ENCODE measurements at places on chromosomes 3 and 15. TPM values are rescaled to one million over a fixed set of nuclear protein-coding genes. Genes with fewer than 3 reads are reported as not detected.

Gene MAP6D1
- 2.4 TPM for total RNA-seq

Gene SH2D7
- total RNA-seq = not detected

Gene CORO2B
- 2.0 TPM for total RNA-seq

Gene PAK6
- 13.8 TPM for total RNA-seq

DNA sequence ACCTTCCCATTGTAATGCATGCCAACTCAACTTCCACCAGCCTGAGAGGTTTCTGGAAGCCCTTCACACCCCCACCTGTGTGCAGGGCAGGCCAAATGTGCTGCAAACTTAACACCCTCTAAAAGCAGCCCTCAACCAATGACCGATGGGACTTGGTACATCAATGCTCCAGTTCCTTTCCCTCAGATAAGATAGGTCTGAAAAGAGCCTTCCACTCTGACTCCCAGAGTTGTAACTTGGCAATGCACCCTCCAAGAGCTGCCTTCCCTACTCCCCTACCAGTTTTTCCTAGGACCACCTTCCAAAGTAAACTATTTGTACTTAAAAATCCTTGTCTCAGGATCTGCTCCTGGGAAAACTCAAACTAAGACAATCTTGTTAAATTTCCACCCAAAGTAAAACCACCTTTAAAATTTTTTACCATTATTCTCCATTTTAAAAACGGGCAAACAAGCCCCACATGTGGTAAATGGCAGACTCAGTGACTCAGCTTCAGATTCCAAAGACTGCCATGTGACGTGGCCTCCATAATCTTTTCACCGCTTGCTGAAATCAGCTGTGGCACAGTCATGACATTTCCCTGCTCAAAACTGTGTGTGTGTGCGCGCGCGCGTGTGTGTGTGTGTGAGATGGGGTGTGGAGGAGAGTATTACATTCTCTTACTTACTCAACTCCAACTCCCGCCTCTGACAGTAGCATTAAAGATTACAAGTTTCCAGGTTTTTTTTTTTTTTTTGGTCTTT is 17.2 kb downstream of the RASGRP1 start:
- no peak for DNase-seq
- H3K27me3 ChIP-seq = no peaks in the 10 kb centered on the region
- peaks cover 9% of the 10 kb centered on the region for H3K4me1 ChIP-seq
- H3K4me3 ChIP-seq = no peak overlapping the region
- no peak overlapping the region for H3K27ac ChIP-seq

GRCh38 chr15:79185199-79185598 is 94.6 kb upstream of the RASGRF1 start:
- peaks cover 12% of the 10 kb centered on the region for H3K27me3 ChIP-seq
- H3K36me3 ChIP-seq = no peaks in the 10 kb centered on the region
- no peak for DNase-seq
- no peak overlapping the region for H3K27ac ChIP-seq

GRCh38 chr3:182710557-182711157 is 82.6 kb upstream of the ATP11B start:
- H3K4me1 ChIP-seq = peaks cover 14% of the 10 kb centered on the region
- peaks cover 16% of the 10 kb centered on the region for H3K27me3 ChIP-seq
- H3K27ac ChIP-seq = no peak overlapping the region
- DNase-seq = no peak
- H3K36me3 ChIP-seq = no peaks in the 10 kb centered on the region

DNA sequence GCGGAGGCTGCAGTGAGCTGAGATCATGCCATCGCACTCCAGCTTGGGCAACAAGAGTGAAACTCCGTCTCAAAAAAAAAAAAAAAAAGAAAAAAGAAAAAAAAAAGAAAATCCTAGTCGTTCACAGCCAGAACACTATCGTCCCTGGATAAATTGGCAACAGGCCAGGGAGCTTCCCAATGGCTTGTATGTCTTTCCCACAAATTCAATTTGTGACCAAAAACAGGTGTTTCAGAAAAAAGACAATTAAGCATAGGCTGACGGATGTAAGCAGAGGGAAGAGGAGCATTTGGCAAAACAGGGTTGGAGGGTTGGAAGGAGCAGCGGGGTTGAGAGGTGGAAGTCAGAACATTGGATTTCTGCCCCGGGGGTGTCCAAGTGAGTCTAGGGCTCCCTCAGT is 8.5 kb downstream of the EPB42 start:
- H3K4me3 ChIP-seq = no peak overlapping the region
- no peaks in the 10 kb centered on the region for H3K4me1 ChIP-seq
- no peak overlapping the region for H3K27ac ChIP-seq

DNA sequence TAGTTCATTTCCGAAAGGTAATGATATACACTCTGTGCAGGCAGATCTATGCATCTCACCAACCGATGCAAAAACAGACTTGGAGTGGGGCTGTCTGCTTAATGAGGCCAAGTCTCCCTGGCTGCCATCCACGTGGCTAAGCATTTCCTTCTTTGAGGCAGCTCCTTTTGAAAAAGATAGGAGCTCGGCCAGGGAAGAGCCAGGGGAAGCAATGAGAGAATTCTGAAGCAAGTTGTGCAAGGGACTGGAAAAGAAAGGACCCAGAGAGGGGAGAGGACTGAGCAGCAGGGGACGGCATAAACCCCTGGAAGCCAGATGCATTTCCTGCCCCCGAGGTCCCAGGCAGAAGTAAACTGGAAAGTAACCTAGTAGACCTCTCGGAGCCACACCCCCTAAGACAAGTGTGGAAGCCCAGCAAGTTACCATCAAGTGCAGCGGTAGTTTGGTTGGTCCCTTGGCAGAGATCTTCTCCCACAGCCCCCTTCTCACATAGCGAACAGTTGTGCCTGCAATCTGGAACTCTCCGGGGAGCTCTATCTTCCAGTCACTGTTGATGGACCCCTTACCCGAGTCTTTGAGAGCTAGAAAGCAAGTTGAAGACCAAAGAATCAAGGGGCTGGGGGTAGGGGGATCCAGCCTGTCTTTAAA is 288.2 kb downstream of the ADAMTS17 start:
- peaks cover 9% of the 10 kb centered on the region for H3K4me1 ChIP-seq
- no peak overlapping the region for H3K4me3 ChIP-seq
- H3K27ac ChIP-seq = no peak overlapping the region
- no peaks in the 10 kb centered on the region for H3K36me3 ChIP-seq

- H3K36me3 ChIP-seq = no peaks in the 10 kb centered on the region
- no peak overlapping the region for H3K4me3 ChIP-seq
- no peaks in the 10 kb centered on the region for H3K4me1 ChIP-seq
- no peak for DNase-seq
These were observed 14.4 kb downstream of the ALDH1L1 start for GRCh38 chr3:126166009-126166408.

GRCh38 chr15:70283511-70283910 is 185.8 kb upstream of the TLE3 start:
- H3K4me1 ChIP-seq = no peaks in the 10 kb centered on the region
- H3K27me3 ChIP-seq = peaks cover 20% of the 10 kb centered on the region
- no peak overlapping the region for H3K27ac ChIP-seq
- no peak for DNase-seq
- no peak overlapping the region for H3K4me3 ChIP-seq
- H3K36me3 ChIP-seq = no peaks in the 10 kb centered on the region

- H3K36me3 ChIP-seq = no peaks in the 10 kb centered on the region
- H3K27me3 ChIP-seq = no peaks in the 10 kb centered on the region
- no peak overlapping the region for H3K27ac ChIP-seq
These were observed 103.1 kb upstream of the CCNL1 start for GRCh38 chr3:157263027-157263426.

DNA sequence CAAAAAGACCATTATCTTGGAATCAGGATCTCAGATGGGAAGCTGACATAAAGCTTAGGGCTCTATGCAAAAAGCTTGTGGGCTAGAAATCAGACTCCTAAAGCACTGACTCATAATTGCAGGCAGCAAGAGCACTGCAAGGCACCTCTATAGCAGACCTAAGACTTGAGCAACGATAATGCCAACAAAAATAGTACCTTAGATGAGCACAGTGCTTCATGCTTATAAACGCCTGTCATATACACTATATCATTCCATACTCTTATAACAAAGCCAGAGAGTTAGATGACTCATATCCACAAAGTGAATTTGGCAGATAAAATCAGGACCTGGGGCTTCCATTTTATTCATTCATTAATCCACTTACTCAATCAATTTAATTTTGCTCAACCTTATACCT is 560.8 kb downstream of the MCTP2 start:
- no peak overlapping the region for H3K27ac ChIP-seq
- H3K4me3 ChIP-seq = no peak overlapping the region
- no peak for DNase-seq
- H3K4me1 ChIP-seq = peaks cover 9% of the 10 kb centered on the region

DNA sequence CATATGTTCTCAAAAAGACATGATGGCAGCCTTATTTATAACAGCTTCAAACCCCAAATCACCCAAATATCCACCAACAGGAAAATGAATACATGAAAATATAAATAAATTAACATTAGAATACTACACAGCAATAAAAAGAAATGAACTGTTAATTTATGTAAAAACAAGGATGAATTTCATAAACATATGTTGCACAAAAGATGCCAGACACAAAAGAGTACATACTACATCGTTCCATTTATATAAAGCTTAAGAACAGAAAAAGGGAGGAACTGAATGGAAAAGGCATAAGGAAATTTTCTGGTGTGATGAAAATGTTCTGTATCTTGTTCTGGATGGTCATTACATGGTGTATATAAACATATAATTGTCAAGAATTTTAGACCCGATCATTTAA is 69.9 kb upstream of the TUSC7 start:
- no peak for DNase-seq
- H3K36me3 ChIP-seq = no peaks in the 10 kb centered on the region
- H3K4me1 ChIP-seq = peaks cover 5% of the 10 kb centered on the region
- no peak overlapping the region for H3K4me3 ChIP-seq

GRCh38 chr3:113278599-113278955 is 67.2 kb downstream of the BOC start:
- H3K4me3 ChIP-seq = no peak overlapping the region
- no peaks in the 10 kb centered on the region for H3K27me3 ChIP-seq
- no peak overlapping the region for H3K27ac ChIP-seq
- peaks cover 20% of the 10 kb centered on the region for H3K4me1 ChIP-seq
- H3K36me3 ChIP-seq = peaks cover 4% of the 10 kb centered on the region
